Common myeloid progenitor, CD34-positive (primary cell): ENCODE measurements at places on chromosomes 11 and 22.

DNA sequence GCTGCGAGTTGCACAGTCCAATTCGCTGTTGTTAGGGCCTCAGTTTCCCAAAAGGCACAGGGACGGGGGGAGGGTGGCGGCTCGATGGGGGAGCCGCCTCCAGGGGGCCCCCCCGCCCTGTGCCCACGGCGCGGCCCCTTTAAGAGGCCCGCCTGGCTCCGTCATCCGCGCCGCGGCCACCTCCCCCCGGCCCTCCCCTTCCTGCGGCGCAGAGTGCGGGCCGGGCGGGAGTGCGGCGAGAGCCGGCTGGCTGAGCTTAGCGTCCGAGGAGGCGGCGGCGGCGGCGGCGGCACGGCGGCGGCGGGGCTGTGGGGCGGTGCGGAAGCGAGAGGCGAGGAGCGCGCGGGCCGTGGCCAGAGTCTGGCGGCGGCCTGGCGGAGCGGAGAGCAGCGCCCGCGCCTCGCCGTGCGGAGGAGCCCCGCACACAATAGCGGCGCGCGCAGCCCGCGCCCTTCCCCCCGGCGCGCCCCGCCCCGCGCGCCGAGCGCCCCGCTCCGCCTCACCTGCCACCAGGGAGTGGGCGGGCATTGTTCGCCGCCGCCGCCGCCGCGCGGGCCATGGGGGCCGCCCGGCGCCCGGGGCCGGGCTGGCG, at the start of gene BCR:
Gene BCR, plus strand, starts transcription at position 209 of the 592 bp plus-strand sequence. CDS start 452 bp downstream, outside the sequence.
- peak; percentile 72 for DNase-seq

GRCh38 chr11:121517996-121518395, 65.2 kb upstream of the SORL1-AS1 start:
- DNase-seq: no peak

- DNase-seq: no peak
These were observed 20.6 kb downstream of the TSPAN18 start for GRCh38 chr11:44747316-44747715.

GRCh38 chr11:130070109-130070845, 583 bp downstream of the APLP2 start:
- DNase-seq: peak; percentile 50

DNA sequence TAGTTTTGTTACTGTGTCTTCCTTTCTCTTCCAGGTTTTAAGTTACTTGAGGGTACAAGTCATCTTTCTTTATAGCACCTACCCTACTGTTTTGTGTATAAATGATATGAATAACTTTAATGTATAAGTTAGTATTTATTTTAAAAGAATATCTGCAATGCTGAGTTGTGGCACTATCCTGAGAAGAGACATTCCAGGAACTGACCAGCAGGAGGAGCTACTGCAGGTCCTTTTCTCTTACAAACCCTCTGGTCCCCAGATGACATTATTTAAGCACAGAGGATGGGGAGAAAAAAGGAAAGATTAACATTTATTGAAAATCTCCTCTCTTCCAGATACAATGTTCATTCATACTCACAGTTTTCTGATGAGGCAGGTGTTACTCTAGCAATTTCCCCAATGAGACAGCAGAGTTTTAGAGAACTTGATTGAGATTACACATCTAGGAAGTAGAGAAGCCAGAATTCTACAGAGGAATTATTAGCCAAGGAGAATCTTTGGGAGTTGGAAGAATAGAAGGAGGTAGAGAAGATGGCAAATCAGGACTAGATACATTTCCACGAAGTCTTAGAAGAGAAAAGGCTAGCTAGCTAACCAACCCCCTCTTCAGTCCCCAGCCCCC, 541.2 kb upstream of the API5 start:
- peak; percentile 31 for DNase-seq

- DNase-seq: no peak
These were observed 24.6 kb downstream of the INCENP start for GRCh38 chr11:62148271-62148980.

- DNase-seq: no peak
These were observed 3.6 kb upstream of the SEPTIN5 start for GRCh38 chr22:19710769-19711106.

GRCh38 chr11:47991894-47992293, 11.5 kb downstream of the PTPRJ start:
- no peak for DNase-seq

- DNase-seq: no peak
These were observed 35.6 kb upstream of the APOBEC3A start for GRCh38 chr22:38921806-38922205.

GRCh38 chr11:24705474-24705873, 208.6 kb downstream of the LUZP2 start:
- DNase-seq: no peak

DNA sequence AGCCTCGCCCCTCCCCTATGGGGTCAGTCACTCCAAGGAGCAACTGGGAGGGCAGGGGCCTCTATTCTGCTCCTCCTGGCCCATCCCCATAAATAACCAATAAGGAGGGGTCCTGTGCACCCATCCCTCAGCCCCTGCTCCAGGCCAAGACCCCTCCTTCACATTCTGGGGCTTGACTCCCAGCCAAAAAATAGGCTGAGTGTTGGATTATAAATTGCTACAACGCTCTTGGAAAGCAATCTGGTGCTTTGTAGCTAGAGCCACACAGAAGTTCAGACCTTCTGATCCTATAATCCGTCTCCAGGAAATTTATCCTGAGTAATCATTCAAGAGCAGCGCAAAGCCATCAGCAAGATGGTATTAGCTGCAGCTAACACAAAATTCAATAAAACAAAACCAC, 42.5 kb downstream of the ABCC8 start:
- DNase-seq: no peak

GRCh38 chr11:107947904-107948303, 19.7 kb downstream of the RAB39A start:
- no peak for DNase-seq

- peak; percentile 81 for DNase-seq
These were observed 7.3 kb downstream of the KCNJ1 start for GRCh38 chr11:128859563-128860441.

GRCh38 chr11:122659676-122660554, 4.4 kb downstream of the UBASH3B start:
- DNase-seq: no peak

DNA sequence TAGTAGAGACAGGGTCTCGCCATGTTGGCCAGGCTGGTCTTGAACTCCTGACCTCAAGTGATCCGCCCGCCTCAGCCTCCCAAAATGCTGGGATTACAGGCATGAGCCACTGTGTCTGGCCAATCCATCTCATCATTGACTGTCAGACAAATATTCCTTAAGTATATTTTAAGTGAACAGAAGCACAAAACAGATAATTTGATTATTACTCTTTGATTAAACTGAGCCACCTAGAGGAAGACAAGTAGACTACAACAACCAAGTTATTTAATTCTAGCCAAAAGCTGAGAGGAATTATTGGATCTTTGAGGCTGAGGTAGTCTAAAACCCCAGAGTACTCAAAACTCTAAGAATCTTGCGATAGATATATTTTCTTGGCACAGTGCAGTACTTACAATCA, 1.2 kb downstream of the ACRV1 start:
- DNase-seq: no peak

- DNase-seq: no peak
These were observed 203.7 kb downstream of the TENM4 start for GRCh38 chr11:79237091-79237490.

DNA sequence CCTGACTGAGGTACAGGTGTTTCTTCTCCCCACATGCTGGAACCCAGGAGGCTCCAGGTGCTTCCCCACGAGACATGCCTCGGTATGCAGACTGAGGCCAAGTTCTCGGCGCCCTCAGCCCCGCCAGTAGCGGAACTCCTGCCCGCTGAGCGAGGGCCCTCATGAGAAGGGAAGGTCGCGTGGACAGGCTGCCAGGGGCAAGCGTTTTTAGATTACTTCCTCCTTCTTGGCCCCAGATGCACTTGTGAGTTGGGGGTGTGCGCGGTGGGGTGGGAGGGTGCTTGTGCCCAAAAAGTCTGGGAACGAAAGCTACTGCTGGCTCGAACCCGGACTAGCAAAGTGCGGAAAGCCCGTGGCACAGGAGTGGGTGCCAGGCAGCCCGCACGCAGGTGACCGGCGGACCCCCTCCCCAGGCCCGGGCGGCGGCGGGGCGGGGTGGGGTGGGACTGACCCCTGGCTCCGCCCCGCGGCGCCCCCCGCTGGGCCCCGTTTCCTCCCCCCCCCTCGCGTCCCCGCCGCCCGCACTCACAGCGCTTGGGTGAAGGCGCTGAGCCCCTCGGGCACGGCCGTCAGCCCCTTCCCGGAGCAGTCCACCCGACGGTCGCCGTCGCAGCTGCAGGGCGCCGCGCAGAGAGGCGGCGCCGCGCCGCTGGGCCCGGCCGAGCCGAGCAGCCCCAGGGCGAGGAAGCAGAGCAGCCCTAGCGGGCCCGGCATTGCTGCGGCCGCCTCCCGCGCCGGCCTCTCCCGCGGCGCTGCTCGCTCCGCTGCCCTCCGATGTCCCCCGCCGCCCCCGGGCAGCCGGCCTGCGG, 797 bp downstream of the LGR4 start:
- peak; percentile 85 for DNase-seq

- no peak for DNase-seq
These were observed 1476.0 kb downstream of the TBC1D22A start for GRCh38 chr22:48238284-48238915.

- no peak for DNase-seq
These were observed 19.1 kb downstream of the ETS1 start for GRCh38 chr11:128568166-128568778.

GRCh38 chr11:119684361-119685110, 44.5 kb downstream of the NECTIN1 start:
- DNase-seq: no peak

- DNase-seq: no peak
These were observed 17.5 kb upstream of the CABP7 start for GRCh38 chr22:29702000-29702930.

- no peak for DNase-seq
These were observed 89.4 kb upstream of the DRD2 start for GRCh38 chr11:113564527-113565130.

DNA sequence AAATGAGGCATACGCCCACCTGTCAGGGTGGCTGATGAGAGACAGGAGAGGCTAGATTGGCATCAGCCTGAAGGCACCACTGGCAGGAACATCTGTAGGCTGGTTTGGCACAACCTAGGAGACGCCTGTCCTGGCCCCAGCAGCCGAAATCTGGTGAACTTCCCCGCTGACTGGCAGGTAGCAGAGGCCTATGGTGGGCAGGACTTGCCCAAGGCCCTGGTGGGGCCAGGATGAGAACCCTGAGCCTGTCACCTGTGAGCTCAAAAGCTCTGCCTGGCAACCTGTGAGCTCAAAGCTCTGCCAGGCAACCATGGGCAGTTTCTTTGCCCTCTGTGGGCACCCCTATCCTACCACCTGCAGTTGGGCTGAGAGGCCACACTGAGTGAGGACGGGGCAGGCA, 2.5 kb downstream of the DERL3 start:
- no peak for DNase-seq

- no peak for DNase-seq
These were observed 9.4 kb downstream of the CCDC188 start for GRCh38 chr22:20141186-20142077.

GRCh38 chr11:12691473-12691872, 17.3 kb downstream of the TEAD1 start:
- no peak for DNase-seq

DNA sequence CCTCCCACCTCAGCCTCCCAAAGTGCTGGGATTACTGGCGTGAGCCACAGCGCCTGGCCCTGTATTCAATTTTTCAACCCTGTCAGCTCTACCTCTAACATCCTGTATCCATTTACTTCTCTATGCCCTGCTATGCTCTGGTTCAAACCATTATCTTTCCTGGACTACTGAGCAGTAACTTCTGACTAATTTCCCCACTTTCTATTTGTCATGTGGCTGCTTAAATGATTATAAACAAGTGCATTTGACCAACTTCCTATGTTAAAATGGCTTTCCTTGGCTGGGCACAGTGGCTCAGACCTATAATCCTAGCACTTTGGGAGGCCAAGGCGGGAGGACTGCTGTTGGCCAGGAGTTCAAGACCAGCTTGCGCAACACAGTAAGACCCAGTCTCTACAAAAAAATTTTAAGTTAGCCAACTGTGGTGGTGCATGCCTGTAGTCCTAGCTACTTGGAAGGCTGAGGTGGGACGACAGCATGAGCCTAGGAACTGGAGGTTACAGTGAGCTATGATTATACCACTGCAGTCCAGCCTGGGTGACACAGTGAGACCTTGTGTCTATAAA, 2.1 kb downstream of the MED19 start:
- no peak for DNase-seq

DNA sequence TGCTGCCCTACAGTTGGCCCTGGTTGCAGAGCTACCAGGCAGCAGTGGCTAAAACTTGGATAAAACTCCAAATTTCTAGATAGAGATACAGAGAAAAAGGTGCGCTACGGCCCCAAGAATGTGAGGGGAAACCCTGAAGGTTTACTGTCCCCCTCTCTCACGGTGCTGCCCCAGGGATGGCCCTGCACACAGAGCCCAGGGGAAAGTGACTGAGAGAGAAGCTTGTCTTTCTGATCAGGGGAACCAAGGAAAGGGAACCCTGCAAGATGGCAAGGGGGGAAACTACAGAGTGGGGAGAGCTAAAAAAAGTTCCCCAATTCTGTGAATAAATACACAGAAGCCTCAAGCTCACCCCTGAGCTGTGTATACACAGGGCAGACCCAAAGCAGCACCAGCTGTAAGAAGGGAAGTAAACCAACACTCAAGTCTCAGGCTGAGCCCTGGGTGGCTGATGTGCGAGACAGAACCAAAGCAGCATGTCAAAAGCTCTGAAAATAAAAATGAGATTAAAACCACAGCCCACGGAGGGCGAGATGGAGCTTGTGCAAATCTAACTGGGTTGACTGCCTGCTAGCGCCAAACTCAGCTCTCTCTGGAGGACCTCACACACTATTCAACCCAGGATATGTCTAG, 22.1 kb downstream of the GNB1L start:
- peak; percentile 39 for DNase-seq

- DNase-seq: no peak
These were observed 84.9 kb downstream of the PRR5L start for GRCh38 chr11:36381015-36381360.

DNA sequence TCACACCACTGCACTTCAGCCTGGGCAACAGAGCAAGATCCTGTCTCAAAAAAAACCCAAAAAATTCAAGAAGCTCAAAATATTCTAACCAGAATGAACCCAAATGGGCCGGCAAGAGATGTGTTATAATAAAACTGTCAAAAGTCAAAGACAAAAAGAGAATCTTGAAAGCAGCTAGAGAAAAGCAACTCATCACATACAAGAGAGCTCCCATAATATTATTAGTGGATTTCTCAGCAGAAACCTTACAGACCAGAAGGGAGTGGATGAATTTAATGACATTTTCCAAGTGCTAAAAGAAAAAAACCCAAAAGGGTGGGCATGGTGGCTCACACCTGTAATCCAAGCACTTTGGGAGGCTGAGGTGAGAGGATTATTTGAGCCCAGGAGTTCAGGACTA, 22.9 kb upstream of the HORMAD2 start:
- DNase-seq: no peak

DNA sequence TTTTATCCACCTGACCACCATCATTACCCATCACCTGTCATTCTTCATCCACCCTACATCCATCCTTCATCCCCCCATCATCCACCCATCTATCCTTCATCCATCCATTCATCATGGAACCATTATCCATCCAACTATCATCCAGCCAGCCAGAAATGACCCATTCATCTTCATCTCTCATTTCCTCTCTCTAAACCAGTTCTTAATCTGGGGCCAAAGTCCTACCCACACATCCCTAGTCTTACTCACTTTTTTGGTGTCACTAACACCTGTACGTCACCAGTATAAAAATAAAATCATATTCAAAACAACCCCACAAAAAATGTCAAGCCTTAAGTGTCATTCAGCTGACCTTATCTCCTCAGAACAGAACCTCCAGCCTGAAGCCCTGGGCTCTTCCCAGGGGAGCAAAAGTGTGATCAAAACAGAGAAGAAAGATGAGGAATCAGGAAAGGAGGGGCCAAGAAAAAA, 12.3 kb downstream of the SPI1 start:
- no peak for DNase-seq
